ENCODE measurements at places on chromosomes 4 and X.

DNA sequence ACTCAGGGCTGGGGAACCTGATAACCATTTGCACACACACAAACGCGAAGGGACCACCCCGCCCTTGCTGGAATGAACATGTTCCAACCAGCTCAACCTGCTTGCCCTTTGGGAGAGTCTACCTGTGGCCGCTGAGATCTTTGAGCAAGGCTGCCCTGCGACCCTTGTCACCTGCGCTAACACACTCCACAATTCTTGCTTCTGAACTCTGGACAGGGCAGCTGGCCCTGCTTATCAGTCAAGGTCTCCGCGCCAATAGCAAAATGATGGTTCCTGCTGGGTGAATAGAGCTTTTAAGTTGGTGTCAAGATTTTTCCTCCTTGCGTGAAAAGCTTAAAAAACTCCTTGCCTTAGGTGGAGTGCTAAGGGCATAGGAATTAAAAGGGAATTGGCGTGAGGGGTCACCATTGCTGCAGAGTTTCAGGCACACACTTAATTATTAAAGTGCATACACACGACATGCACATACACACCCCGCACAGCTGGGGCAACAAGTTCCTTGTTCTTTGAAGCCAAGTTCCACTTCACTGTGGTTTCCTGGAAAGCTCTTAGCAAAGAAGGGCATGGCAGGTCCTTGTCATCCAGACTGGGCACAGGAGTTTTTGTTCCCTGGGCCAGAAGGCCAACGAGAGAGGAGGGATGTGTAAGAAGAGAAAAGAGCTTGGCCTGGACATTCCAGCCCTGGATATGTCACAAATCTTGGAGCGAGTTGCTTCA, 207.7 kb downstream of the STIM2 start:
- DNase-seq = no peak

DNA sequence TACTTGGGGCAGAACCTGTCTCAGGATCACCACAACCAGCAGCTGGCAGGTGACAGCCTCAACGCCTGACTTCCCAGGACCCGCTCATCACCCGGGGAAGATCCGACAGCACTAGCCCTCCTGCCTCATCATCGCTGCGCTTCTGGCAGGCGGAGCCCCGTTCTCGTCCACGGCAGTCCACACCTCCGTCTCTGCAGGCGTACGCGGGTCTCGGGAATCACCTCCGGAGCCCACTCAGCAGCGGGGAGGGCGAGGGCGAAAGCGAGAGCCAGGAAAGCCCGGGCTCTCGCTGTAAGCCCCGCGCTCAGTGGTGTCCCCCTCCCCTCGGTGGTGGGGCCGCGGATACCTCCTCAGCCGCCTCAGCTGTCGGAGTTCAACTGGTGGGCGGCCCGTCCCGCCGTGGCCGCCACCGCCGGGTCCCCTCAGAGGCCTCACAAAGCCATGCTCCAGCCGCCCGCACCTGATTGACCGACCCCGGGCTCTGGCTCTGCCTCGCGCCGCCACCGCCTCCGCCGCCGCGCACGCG, 518 bp upstream of the CNKSR2 start:
- DNase-seq = no peak

GRCh38 chr4:8907596-8908205, 36.1 kb upstream of the HMX1 start:
- no peak for DNase-seq

GRCh38 chr4:66555301-66555700, 885.0 kb upstream of the EPHA5 start:
- no peak for DNase-seq

GRCh38 chr4:138673053-138673452, 342.5 kb upstream of the NOCT start:
- no peak for DNase-seq

Measured in NCI-H1930 (cell line).